Activated T-helper 1 cell treated with anti-CD3 and anti-CD28 coated beads, Interleukin-12 subunit alpha, Interleukin-12 subunit beta, Interleukin-2, Interleukin-4 antibody, amounts not matched to agents 30 ng/mL and 10 ng/mL and 1 ng/mL, durations not matched to agents 14 hours and 24 hours and 36 hours (primary cell): ENCODE measurements at places on chromosomes 13 and 19. TPM values are rescaled to one million over a fixed set of nuclear protein-coding genes. Genes with fewer than 3 reads are reported as not detected.

GRCh38 chr19:14494910-14495671 is 836 bp downstream of the GIPC1 start:
- no peak for DNase-seq

DNA sequence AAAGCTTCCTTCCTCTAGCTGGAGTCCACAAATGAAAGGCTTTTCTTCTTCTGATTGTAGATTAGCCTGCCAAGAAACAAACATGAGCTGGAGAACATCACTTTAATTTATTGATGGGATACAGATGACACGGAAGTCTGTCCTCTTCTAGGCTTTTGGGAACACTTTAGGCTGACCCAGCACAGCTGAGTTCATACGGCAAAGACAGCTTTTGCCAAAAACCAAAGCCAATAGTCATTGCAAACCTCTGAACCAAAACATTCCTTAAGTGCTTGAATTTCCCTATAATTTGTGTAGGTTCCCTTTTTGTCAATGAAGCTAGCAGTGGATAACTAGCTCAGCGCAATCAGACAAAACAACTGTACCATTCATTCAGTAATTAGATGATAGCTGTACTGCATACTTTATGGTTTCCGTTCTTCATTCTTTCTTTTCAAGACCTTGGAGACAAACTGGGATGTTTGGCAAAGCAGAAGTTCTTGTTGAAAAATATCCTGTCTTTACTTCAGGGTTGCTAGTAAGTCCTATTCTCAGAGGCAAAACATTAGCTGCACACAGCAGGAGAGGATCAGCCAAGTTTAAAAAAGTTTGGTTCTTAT is 95.7 kb upstream of the SPRY2 start:
- DNase-seq: no peak

DNA sequence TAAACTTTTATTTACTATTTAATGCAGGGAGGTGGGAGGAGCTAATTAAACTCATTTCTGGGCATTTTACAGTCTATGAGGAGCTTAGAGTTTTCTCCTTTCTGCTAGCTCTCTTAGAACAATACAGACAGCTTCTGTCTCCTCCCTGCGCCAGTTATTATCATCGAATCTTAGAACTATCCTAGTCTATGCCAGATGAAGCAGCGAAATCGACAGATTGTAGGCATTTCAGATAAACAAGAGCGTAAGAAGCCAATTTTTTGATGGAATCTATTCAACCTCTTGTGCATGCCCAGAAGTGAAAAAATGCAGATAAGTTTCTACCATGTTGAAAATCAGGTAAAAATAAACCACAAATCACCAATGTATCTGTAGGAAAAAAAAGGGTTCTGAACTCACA is 297.1 kb downstream of the KLF12 start:
- no peak for DNase-seq

DNA sequence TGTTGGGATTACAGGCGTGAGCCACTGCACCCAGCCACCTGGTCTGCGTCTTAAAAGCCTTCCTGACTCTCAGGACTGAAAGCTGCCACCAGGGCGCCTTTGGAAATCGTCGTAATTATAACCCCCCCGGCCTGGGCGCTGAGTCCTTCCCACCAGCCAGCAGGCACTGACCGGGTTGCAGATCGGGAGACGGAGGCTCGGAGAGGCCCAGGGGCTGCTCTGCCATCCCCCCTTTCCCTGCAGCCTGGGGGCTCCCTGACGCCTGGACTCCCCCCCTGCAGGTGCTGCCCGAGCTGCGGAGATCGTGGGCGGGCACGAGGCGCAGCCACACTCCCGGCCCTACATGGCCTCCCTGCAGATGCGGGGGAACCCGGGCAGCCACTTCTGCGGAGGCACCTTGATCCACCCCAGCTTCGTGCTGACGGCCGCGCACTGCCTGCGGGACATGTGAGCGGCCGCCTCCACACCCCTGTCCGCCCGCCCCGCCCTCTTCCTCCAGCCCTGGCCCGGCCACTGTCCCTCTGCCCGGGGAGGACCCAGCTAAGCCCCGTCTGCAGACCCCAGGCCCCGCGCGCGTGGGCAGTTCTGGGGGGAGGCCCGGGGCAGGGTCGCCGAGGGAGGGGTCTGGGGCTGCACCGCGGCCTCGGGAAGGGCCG is 2.5 kb downstream of the PRTN3 start:
- DNase-seq: no peak

DNA sequence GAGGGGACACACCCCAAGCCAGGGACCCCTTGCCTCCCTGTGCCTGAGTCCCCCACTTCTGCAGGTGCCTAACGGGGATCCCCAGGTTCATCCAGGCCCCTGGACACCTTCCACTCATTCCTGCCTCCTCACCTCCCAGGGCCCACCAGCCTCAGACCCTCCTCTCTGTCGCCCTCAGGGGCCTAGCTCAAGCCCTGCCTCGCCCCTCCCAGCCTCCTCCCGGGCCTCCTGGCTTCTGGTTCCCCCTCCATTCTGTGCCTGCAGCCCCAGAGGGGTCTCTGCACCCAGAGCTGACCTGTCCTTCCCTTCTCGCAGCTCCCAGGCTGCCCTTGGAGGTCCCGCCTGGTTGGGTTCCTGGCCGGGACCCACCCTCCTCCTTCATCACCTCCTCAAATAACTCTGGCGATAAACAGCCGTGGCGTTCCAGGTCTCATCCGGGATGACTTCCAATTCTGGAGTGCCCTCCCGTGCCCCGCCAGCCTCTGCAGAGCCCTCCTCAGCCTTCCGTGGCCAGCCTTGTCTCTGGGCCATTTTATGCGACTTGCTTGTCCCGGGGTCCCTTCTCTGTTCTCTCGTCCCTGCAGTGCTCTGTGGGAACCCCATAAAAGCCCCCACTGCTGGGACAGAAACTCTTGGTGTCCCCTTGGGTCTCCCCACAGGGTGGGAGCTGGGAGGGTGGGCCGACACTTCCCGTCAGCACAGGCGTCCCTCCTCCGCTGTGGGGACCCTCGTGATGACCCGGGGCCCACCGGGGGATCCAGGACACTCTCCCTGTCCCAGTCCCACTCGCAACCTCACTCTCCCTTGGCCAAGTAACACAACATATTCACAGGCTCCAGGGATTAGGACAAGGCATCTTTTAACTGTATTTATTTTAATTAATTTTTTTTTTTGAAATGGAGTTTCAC is 9.2 kb downstream of the JOSD2 start:
- no peak for DNase-seq

- no peak for DNase-seq
Measured at GRCh38 chr13:32136716-32137115, 105.1 kb downstream of the FRY start.

- DNase-seq: no peak
Measured at GRCh38 chr13:50882816-50883435, 26.7 kb upstream of the RNASEH2B start.

- DNase-seq: no peak
Measured at GRCh38 chr13:33411312-33411711, 125.8 kb upstream of the STARD13 start.

Gene TMEM38A
- 0.69 and 0.78 TPM in 2 replicates for total RNA-seq

Gene CCDC61
- total RNA-seq: 24.0 and 24.1 TPM in 2 replicates

Gene TEAD2
- not detected in 2 replicates for total RNA-seq

Gene TMEM238
- 9.7 and 10.6 TPM in 2 replicates for total RNA-seq

Gene CACNG7
- total RNA-seq: not detected in 2 replicates

Gene ZNF221
- total RNA-seq: 0.56 and 0.75 TPM in 2 replicates
